ENCODE measurements at places on chromosomes 3 and 15.

DNA sequence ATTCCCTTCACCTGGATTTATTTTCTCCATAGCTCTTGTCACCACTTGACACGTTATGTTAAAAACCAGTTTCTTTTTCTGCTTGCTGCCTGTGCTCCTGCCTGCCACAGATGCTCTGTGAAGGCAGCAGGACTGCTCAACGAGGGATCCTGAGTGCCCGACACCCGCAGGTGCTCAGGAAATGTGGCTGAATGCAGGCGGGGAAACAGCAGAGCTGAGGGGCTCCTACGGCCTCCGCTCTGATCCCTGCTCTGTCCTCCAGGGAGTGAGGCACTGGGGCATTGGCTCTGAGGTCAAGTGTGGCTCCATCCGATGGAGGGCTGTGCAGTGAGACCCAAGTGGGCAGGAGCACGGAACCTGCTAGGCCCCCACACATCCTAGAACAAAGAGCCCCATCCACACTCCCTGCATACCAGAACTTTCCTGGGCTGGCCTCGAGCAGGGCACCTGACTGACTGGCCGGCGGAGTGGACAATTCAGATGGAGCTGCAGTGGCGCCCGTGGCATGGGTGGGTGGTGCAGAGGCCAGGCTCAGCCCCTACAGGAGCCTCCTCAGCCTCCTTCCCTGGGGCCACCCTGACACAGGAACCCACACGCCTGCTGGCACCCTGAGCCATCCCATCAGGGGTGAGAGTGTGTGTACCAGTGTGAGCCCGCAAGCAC lies 27.9 kb downstream of the IQSEC1 start:
- no peak for DNase-seq

DNA sequence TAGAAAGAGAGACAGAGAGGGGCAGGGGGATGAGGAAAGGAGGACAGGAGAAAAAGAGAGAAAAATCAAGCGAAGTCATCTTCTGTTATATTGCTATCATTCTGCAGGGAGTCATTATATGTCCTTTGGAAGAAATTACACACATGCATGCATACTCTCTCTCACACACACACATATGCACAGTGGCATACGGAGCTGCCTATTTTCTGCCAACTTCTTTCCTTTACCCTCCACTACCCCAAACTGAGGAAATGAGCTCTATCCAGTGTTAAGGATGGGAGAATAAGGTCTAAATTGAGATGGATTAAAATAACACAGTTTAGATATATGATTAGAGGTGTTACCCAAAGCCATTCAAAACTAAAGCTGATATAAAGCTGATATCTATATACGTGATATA lies 48.8 kb downstream of the PDZRN3 start:
- DNase-seq = no peak

DNA sequence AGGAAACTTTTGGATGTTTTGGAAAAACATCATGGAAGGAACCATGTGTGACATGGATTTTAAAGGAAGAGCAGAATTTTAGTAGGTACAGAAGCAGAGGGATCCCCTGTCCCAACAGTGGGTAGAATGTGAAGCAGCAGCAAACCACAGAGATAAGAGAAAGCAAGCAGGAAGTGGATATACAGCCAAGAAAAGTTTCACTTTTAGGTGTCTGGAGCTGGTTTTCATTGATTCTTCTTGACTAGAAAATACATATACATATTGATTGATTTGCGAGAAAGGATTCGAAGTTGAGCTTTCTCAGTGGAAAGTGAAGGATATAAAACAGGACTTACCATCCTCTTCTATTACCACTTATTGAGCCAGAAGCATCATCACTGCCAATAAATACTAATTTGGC lies 133.5 kb downstream of the KCNMB2 start:
- DNase-seq = no peak

GRCh38 chr3:136584728-136585127 lies 167.4 kb downstream of the STAG1 start:
- DNase-seq = no peak

DNA sequence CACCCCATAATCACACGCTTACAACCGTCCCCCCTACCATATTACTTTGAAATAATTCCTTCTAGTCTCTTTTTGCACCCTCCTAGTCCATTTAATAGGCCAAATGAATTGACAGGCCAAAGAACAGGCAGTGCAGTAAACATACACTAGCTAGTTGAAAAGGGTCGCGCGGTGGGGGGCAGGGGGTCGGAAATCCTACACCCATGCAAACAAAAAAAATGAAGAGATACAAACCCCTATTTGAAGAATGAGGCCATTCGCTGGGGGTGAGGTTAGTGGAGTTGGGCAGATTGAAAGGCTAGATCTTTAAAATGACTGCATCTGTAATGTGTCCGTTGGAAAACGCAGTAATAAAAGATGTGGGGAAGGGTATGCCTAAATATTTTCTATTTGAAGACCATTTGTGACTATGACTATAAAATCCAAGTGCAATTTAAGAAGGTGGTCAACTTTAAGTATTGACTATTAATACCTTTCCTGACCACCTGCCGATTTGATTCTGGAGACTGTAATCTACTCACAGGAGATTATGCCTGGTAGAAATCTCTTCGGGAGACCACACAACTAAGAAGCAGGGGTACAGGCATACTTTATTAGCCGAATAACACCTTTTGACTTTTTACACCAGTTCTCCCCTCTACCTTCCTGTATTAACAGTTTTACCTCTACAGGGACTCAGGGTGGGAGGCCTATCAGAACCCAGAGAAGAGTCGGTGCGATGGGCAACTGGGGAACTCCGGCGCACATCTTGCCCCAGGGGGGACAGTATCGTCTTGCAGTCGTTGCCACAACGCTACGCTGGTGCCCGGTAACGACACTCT lies 762 bp upstream of the ARL6 start:
- DNase-seq = no peak

GRCh38 chr3:159189994-159190669 lies 388.3 kb downstream of the MFSD1 start:
- DNase-seq = no peak

DNA sequence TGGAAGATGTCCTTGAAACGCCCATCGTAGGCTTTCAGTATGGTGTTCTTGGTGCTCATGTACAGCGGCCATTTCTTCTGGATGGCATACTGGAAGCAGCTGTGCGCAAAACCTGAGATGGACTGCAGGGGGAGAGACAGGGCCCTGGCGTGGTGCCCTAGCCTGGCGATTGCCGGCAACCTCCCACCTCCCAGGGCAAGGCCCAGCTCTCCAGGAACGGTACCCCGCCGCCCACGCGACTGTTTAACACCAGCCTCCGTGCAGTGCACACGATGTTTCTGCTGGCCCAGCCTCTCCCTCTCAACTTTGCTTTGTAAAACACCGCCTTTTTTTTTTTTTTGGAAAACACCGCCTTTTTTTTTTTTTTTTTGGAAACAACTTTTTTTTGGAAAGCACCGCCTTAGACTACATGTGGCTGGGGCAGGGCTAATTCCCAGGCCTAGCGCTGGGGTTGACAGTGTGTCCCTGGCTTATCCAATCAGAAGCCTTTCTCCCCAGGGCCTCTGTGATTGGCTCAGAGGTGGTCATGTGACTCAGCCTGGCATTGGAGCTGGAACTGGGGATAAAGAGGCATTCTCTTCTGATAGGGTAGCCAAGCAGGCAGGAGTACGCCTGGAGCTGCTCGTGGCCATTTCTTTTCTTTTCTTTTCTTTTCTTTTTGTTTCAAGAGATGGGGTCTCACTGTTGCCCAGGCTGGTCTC lies 14.7 kb downstream of the IDH2 start:
- DNase-seq = no peak

- no peak for DNase-seq
Observed at GRCh38 chr3:63240381-63240902, 37.7 kb upstream of the SYNPR start.

GRCh38 chr15:68471541-68471940 lies 39.6 kb upstream of the ITGA11 start:
- no peak for DNase-seq

DNA sequence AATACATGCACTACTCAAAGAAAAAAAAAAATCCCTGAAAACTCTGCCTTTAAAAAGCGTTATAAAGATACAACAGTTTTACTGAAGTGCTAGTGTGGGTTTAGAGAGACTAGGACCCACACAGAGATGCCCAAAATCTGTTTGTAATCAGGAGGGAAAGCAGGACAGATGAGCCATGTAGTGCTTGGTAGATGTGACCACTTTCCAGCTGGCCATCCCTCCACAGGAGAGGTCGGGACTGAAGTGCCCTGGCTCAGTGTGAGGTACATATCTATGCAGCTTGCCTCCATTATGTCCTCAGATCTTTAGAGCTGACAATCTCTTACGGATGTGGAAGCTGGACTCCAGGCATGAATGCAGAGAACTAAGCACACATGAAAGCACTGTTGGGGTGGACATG lies 57.5 kb upstream of the NANOGP8 start:
- DNase-seq = no peak

DNA sequence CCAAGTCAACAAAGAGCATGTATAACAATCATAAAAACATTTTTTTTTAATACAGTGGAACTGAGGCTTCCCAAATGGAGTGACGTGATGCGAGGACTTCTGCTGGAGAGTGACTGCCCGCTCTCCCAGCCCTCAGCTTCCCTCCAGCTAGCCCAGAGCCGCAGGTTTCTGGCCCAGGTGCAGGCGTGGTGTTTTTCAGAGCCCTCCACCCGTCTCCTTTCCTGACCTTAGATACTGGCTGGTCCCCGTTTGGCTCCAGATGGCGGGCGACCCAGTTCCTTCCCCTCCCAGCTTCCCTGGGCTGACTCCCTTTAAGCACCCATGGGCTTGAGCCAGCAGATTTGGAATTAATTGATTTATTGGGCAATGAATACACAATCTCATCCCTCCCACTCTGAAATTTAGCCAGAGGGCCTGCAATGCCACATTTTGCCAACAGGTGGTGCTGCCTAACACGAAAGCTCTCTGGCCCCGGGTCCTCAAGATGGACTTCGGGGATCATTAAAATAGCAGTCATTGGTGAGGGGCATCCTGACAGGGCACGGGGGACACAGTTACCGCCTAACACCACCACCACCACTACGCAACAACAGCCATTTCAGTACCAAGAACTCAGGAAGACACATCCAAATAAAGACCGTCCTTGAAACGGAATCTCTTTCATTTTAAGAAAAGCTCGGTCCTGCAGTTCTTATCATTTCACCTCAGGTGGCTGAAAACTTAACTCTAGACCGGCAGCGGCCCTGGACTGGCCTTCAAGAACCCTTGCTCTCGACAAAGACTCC lies 47.5 kb upstream of the MUC4 start:
- peak; percentile 47 for DNase-seq

DNA sequence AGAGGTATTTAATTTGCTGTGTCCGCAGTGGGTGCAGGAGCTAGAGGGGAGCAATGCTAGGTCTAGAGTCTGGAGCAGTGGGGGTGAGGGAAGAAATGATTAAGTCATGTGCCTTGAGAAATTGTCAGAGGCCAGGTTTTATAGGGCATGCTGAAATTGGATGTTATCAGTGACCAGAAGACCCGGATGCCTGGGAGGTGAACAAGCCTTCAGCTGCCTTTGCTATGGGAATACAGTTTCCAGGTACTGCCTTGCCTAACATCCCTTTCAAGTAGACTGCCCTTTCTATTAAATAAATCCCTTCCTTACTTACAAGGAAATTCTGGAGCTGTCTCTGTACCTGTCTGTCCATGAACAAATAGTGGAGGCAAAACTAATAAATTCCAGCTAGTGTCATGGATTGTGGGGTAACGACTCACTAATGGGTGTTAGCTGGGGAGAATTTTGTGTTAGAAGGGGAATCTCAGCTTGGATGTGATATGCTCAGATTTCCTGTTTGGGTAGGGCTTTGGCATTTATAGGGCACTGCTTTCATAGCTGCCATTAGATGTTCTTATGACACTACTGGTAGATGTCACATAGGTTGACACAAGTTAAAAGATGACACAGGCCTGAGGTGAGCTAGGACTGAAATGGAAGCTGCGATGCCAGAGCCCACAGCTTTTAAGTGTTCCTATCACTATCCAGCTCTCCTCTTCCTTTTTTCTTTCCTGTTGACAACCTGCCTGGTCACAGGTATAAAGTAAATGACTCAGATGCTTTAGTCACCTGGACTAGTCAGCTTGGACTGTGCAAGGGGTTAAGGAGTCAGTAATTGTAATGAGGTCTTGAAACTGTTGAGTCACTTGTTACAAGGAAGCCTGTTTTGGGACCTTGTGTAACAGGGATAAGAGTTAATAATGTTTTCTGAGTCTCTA lies 21.3 kb downstream of the CHD2 start:
- DNase-seq = no peak

All from SK-N-MC (cell line).